ENCODE measurements at places on chromosomes 6 and 20.

GRCh38 chr6:167571550-167571949 is 246.7 kb downstream of the TTLL2 start:
- no peak for DNase-seq

- DNase-seq: no peak
Measured at GRCh38 chr6:161257793-161258457, 15.9 kb downstream of the AGPAT4 start.

- no peak for DNase-seq
Measured at GRCh38 chr6:1315560-1316386, 3.9 kb downstream of the FOXQ1 start.

GRCh38 chr6:88171312-88171711 is 5.2 kb upstream of the CNR1 start:
- no peak for DNase-seq

DNA sequence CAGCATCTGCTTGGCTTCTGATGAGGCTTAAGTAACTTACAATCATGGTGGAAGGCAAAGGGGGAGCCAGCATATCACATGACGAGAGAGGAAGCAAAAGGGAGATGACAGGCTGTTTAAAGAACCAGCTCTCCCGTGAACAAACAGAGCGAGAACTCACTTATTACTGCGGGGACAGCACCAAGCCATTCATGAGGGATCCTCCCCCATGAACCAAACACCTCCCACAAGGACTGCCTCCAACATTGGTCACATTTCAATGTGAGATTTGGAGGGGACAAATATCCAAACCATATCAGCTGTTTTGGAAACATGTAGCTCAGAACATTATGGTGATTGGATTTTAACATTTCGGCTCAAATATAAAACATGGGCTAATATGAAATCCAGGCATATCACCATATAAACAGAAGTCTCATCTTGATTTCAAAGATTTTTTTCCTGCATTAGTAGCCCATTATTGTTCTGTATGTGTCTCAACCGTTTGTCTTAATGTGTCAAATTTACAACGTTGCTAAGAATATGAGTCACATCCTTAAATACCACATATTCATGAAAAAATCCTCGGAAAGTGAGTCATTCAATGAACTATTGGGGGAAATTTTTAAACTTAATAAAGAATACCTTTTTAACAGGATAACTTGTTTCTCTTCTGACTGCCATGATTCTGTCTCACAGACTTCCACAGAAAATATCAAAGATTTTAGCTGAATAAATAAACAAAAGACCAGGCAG is 894.3 kb downstream of the TFAP2A start:
- no peak for DNase-seq

DNA sequence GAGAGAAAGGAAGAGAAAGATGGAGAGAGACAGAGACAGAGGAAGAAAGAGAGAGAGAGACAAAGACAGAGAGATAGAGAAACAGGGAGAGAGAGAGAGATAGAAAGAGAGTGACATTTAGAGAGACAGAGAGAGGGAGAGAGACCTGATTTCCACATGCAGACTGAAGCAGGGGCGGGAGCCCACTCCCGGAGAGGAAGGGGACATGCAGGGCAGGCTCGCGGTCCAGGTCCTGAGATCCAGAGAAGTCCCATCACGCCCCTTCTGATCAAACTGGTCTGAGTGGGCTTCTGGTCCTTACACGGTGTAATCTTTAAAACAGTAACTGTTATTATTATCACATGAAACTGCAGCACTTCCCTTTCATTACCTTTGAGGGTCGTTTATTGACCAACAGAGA is 62.2 kb downstream of the PHACTR3 start:
- no peak for DNase-seq

DNA sequence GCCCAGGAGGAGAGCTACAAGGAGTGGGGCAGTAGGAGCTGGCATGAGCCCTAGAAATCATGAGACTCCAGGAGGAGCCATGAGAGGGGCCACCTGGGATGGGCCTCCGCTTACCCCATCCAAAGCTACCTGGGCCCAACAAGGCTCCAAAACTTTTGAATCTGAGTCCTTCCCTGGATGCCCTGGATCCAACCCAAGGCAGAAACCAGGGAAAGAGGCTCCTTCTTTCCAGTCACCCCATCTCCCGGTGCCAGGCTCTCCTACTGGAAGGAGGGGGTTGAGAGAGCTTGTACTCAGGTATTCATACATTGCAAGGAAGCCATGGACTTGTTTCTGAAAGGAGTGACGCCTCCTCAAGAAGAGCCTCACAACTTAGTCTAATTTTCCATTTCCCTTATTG is 7.8 kb upstream of the SIRPG start:
- no peak for DNase-seq

DNA sequence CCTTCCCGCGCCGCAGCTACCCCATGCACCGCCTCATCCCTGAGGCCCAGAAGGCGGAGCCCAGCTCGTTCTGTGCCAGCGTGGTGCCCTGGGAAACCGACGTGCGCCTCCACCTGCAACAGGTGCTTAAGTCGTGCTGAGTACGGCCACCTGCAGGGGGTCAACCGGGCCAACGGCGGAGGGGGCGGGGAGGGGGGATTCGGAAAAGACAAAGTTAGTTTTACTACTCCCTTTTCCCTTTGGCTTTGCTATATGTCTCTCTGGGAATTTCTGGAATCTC is 168.9 kb downstream of the CDK19 start:
- DNase-seq: no peak

DNA sequence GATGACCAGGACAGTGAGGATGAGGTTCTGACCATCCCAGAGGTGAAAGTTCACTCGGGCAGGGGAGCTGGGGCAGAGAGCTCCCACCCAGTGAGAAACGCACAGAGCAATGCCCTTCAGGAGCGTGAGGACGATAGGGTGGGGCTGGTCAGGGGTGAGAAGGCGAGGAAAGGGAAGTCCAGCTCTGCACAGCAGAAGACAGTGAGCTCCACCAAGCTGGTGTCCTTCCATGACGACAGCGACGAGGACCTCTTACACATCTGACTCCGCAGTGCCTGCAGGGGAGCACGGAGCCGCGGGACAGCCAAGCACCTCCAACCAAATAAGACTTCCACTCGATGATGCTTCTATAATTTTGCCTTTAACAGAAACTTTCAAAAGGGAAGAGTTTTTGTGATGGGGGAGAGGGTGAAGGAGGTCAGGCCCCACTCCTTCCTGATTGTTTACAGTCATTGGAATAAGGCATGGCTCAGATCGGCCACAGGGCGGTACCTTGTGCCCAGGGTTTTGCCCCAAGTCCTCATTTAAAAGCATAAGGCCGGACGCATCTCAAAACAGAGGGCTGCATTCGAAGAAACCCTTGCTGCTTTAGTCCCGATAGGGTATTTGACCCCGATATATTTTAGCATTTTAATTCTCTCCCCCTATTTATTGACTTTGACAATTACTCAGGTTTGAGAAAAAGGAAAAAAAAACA is 16.6 kb upstream of the SLC22A1 start:
- DNase-seq: no peak

GRCh38 chr20:62050166-62051120 is 15.2 kb downstream of the TAF4 start:
- no peak for DNase-seq

DNA sequence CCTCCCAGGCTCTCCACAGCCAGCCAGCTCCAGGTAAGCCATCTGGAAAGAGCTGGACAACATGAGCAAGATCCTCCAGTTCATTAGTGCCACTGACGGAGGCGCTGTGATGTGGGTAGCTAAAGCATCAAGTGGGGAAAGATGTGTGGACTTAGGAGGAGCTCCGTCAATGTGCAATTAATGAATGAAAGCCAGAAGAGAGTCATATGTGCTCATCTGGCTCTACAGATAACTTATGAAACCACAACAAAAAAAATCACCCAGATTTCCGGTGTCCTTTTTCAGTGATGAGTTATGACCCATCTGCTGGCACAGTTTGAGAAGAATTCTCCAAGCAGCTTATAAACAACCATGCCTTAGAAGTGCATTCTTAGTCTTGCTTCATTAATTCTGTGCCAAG is 311.7 kb upstream of the PLCB4 start:
- DNase-seq: no peak

GRCh38 chr20:24438331-24438730 is 31.1 kb upstream of the SYNDIG1 start:
- DNase-seq: no peak

- no peak for DNase-seq
Measured at GRCh38 chr6:136761227-136761922, 30.9 kb downstream of the MAP3K5 start.

DNA sequence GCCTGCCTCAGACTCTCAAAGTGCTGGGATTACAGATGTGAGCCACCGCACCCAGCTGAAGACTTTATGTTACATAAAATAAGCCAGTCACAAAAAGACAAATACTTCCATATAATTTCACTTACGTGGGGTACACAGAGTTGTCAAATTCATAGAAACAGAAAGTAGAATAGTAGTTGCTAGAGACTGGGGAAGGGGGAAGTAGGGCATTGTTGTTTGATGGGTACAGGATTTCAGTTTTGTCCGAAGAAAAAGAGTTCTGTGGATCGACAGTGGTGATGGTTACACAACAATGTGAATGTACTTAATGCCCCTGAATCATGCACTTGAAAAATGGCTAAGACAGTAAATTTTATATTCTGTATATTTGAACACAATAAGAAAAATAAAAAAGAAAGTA is 41.6 kb upstream of the ANKEF1 start:
- DNase-seq: no peak

- DNase-seq: no peak
Measured at GRCh38 chr6:1940381-1940780, 305.0 kb downstream of the GMDS start.

DNA sequence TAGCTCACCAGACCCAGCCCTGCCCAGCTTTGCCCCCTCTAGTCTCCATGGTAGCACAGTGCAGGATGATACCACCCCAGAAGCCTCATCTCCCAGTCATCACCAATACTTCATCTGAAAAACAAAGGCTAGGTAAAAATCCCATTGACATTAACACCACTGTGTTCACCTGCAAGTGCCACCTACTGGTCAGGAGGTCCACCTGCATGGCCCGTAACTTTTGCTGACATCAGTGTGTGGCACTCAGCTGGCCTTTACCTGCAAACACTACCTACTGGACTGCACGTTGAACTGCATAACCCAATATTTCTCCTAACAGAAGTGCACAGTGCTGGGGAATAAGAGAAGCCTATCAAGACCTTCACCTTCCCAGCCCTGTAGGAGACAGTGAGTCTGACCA is 234.7 kb upstream of the ADGRB3 start:
- no peak for DNase-seq

DNA sequence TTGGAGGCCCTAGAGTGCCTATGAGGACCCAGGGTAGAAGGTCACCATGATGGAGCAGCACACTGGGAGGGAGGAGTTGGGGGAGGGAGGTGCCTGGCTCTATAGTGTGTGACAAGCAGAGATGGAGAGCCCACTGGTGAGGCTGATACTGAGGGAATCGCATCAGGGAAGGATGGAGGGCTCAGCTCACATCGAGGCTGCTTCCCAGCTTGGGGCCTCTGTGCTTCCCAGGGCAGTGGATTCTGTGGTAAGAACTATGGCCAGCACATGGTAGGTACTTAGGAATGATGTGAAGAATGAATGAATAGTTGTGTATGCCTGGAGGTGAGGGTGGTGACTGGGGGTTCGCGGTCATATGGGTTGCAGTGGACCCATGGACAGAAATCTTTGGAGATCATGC is 1.3 kb upstream of the EPB41L1 start:
- no peak for DNase-seq

- no peak for DNase-seq
Measured at GRCh38 chr6:99276747-99277146, 72.7 kb downstream of the FAXC start.

DNA sequence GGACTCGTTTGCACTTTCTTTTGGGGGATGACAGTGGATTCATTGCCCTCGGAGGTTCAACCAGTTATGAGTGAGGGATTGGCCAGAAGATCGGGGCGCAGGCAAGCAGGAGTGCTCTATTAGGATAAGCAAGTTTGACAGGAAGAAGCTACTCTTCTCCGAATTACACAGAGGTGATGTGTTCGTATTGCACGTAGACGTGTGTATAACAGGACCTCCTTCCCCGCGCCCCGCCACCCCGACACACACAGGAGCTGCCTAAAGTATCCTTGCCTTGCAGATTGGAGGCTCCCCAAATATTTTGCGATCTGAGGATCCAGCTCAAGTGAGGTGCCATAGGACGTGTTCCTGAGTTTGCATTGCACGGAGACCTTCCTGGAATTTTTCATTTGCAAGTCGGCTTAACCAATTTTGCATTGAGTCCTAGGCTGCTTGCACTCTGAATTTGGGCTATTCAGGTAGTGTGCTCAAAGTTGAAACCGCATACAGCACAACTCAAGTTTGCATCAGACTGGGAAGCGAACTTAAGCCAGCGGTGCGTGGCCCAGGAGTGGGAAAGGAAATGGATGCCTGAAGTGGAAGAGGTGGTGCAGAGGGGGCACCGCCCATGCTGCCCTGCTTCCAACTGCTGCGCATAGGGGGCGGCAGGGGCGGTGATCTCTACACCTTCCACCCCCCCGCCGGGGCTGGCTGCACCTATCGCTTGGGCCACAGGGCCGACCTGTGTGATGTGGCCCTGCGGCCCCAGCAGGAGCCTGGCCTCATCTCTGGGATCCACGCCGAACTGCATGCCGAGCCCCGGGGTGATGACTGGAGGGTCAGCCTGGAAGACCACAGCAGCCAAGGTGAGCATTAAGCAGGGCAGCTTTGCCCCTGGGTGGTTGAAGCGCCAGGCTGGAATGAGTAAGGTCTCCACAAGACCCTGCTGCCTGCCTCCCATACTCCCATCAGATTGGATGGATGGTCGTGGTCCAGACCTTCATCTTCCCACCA is 770 bp downstream of the TCF19 start:
- peak; percentile 7 for DNase-seq

DNA sequence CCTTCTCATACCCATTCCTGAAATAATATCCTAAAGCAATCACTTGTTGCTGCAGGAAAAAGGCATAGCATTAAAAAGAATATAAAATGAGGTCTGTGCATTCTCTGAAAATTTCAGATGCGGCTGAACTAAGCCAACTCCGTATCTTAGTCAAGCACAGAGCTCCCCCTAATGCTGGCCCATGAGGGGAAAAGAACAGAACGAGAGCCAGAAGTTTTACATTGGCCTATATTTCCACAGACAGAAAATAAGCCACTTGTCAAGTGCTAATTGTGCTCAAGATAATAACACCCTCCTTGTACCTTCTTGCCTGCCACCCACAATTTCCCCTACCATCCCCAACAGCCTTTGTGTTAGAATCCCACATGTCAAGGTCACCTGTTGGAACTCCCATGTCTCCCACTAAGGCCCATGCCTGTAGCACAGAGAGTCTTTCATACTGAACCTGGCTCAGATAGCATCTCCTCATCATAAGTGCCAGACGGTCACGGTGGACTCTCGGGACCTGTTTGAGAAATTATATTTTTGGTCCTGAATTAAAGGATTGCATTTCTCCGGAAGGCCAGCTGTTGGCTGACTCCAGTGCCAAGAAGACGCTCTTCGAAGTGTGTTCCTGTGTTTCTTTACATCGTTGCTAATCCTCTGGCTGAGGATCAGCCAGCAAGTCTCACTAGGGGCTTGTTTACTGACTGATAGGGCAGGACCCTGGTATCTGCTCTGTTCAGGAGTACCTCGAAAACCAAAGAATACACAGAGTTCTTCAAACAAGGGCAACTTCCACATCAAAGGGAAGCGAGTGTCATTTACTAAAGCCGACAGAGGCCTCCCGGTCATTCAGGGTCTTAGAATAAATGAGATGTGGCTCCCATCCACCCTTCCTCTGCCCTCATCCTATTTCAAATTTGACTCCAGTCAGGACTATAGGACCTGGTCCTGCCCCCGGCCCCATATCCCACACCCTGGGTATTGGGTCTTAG is 183.4 kb upstream of the FBXL4 start:
- no peak for DNase-seq

Data from activated naive CD4-positive, alpha-beta T cell (primary cell).